ENCODE measurements at places on chromosomes 16 and 17. TPM values are rescaled to one million over a fixed set of nuclear protein-coding genes. Genes with fewer than 3 reads are reported as not detected.

The CLEC18A gene
- total RNA-seq: 0.93 TPM

The FOXC2 gene
- total RNA-seq: 3.4 TPM

The KRTAP1-5 gene
- not detected for total RNA-seq

The GUCY2D gene
- total RNA-seq: not detected

The MPG gene
- 229 TPM for total RNA-seq

The SLC35G6 gene
- not detected for total RNA-seq

The BLMH gene
- 26.8 TPM for total RNA-seq

The CDH5 gene
- total RNA-seq: 16.1 TPM

The KRTAP4-5 gene
- not detected for total RNA-seq
